ENCODE measurements at places on chromosomes 13 and 19.

DNA sequence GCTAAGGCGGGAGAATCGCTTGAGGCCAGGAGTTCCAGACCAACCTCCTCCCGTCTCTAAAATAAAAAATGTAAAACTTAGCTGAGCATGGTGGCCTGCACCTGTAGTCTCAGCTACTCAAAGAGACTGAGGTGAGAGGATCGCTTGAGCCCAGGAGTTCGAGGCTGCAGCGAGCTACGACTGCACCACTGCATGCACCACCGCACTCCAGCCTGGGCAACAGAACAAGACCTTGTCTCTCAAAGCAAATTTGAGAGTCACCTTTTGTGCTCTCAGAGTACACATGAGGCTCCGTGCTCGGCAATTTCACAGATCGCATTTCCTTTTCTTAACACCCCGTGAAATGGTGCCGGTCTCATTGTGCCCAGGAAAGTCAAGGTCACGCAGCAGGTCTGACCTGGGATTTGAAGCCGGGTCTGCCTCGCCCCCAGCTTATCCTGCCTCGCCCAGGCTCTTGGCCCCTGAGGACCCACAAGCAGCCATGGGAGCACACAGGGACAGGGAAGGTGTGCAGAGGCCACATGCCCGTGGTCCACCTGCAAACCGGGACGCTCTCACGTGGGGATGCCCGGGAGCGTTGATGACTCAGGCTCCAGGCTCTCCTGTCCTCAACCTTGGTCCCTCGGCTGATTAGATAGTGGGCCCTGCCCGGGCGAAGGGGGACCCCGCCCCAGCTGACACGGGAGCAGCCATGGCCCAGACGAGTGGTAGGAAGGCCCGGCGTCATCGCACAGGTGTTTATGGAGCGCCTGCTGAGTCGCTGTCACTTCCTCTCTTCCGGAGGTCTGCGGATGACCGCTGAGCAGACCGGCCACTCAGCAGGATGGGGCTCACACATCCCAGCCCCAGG, 1.1 kb upstream of the SMIM24 start:
- no peak for DNase-seq

DNA sequence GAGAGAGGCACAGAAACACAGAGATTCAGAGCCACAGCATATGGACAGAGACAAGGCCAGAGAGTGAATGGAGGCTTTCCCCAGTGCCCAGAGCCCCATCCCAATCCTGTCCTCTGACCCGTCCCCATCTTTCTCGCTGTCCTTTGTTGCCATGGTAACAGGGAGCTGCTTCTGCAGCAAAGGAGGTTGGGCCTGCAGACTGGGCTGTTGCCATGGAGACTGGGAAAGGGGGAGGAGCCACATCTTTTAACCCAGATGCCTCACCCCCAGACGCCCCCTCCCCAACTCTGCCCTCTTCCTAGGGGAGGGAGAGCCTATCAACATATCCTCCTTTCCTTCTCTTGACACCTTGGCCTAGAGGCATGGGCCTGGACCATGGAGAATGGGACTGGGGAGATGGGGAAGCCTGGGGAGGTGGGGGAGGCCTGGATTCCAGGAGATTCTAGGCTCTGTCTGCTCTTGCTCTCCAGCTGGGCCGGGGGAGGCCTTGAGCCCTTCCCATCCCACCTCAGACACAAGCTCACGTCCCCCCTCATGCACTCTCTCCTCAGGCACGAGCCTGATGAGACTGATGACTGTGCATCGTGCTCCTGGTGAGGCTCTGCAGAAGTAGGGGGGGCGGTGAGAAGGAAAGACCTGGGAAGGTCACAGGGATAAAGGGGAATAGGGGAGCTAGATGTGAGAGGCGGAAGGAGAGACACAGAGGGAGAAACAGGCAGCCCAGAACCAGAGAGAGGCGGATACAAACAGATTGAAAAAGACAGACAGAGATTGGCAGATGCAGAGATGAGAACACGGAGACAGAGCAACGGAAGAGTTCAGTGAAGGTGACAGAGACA, 2.1 kb upstream of the ATP1A3 start:
- DNase-seq: no peak

DNA sequence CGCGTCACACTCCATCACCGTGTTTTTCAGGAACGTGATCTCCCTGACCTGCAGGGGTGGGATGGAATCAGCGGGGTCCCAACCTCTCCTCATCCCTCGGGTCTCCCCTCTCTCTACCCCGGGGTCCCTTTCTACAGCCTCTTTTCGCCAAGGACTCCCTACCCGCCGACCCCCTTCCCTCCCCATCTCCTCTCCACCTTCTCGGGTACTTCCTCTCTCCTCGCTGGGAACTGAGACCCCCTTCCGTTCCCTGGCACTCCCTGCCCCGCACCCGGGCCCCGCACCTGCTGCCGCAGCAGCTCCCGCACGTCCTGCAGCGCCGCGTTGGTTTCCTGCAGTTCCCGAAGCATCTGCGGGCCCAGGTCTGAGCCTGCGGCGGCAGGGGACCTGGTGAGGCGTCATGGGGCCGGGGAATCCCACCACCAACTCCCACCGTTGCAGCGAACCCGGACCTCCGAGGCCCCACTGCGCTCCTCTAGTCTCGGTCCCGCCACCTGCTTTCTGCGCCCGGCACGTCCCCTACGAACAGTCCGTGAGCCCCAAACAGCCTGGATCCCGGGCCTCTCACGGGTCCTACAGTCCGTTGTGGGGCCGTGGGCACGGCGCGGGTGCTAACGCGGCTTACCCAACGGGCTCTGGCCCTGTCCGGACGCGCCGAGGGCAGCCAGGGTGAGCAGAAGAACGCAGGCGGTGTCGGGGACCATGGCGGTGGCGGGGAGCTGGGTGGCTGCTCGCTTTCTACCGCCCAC, at the start of gene COMP:
TSS of gene COMP (minus strand) at position 740 of the 749 bp plus-strand sequence. CDS start at position 704, 36 bp downstream.
- DNase-seq: no peak

DNA sequence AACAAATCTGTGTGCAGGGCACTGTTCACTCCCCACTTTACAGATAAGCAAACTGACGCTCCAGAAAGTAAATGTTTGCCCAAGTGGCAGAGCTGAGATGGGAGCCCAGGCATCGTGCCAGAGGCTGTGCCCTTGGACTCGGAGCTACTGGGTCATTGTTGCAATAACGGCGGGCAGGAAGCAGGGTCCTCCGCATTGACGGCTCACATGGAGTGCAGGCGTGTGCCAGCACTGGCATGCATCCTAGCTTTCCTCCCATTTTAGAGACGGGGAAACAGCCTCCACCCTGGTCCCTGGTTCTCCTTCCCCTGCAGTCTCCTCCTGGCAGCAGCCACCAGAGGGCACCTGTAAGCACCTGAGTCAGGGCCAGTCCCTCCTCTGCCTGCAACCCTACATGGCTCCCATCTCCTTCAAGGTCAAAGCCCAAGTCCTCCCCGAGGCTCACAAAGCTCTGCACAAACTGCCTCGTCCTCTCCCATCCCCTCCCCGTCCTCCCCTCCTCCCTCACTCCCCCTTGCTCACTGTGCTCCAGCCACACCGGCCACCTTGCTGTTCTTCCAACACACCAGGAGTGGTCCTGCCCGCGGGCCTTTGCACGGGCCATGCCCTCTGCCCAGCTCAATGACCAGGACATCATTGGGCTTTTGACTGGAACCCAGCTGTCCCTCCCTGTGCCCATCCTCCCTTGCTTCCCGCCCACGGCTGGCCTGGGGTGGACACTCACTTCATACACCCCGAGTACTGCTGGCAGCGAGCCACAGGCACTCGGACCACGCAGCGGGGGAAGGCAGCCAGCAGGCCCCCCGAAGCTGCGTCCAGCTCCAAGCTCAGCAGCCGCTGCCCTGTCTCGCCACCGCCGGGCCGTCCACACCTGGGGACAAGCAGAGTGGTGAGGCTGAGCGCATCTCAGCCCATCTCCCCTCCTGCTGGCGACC, 7.7 kb upstream of the LRG1 start:
- no peak for DNase-seq

- no peak for DNase-seq
Observed at GRCh38 chr13:31056644-31057271, 104.9 kb downstream of the HSPH1 start.

DNA sequence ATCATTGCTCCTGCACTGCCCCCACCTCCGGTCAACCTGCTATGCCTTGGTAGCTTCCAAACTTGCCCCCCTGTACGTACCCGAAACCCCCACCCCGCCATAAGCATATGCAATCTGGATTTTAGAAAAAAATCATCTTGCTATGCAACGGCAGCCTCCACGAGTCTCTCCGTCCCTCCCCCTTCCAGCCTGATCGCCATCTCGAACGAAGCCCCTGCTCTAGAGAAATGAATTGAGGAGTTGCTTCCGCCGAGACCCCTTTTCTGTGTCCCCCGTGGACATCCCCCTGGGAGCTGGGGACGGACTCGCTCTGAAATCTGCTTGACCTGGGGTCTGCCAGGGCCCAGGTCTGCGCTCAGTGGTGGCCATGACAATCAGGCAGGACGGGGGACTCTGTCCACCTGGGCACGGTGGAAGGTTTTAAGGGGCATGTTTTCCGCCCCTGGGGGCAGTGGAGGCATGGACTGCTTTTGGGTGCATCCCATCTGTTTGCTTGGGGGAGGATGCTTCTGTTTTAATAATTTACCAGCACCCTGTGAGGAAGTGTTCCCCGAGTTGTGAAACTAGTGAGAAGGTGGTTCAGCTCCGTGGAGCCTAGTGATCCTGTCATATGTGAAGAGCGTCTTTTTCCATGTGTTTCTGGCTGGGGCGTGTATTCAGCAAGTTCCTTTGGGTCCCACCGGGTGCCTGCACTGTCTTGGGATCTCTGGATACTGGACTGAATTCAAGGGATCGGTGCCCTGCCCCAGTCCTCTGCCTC, 1.0 kb downstream of the KDM4B start:
- no peak for DNase-seq

DNA sequence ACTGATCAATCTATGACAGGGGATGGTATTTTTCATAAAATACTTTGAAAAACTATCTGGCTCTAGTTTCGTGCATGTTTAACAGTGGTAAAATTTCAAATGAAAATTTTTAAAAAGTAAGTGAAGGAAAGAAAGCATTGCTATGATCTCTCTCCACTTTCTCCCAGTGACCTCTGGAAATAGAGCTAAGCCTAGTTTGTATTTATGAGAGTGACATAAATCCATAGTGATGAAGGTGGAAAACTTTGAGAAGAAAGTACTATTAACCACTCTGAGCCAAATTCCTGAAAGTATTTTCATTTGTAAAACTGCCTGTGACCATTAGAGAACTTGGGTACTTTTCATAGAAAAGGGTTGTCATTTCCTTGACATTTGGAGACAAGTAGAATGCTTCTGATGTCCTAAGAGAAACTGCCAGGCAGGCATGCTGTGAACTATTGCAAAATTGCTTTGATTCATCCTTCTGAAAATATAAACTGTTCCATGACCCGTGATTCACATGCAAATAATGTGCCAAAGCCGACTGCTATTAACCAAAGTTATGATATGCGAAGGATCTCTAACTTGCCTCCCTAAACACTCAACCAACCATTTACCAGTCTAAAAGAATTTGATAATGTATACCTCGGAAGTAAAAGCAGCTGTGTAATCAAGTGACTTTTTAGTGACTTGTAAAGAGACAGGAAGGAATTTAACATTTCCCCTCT, 133.2 kb downstream of the VWA8 start:
- DNase-seq: no peak

- no peak for DNase-seq
Observed at GRCh38 chr19:41696402-41697197, 8.5 kb upstream of the CEACAM7 start.

- no peak for DNase-seq
Observed at GRCh38 chr19:10975374-10976130, 14.7 kb downstream of the SMARCA4 start.

GRCh38 chr19:32497391-32497790, 83.6 kb upstream of the PDCD5 start:
- no peak for DNase-seq

DNA sequence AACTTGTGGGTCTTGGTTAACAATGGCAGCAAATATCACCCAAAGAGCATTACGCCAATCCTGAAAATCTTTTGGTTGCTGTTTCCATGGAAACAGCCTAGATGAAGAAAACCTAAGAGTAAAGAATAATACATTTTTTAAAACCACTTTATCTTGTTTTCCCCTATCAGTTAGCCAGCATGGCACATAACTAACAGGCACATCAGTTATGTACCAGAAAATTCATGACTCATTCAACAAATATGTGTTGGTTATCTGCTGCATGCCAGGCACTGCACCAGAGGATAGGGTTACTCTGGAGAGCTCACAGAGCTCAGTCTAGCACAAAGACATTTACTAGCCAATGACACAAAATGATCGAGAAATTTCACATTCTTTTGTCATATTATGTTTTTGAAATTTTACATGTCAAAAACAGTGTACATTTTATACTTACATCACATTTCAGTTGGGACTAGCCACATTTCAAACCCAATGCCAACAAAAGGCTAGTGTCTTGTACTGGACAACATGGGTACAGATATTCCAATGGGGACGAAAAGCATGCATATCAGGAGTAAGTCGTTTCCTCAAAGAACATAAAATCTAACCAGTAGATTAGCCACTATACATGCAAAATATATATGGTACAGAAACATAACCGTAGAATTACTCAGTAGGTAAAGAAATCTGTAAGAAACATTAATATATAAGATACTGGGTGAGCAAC, 20.3 kb downstream of the LNX2 start:
- no peak for DNase-seq

DNA sequence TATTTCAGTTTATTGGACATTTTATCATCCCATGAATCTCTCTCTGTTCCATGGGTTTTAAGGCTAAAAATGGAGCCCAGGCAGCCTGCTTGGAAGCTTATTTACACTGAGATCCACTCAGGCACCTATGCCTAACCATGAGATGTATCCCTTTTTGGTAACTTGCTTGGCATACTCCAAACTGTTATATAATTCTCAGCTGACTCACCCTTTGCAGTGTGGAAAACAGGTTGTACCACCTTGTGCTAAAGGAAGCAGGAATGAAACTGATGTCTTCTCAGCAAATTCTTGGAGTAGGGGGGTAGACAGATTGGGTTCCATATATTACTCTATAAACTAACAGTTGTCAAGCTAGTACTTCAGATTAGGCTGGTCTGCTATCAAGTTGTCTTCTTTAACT, 483.6 kb downstream of the KLF5 start:
- DNase-seq: no peak

- peak; percentile 99 for DNase-seq
Observed at GRCh38 chr19:2061495-2062388, 10.7 kb upstream of the MKNK2 start.

- no peak for DNase-seq
Observed at GRCh38 chr13:102017248-102017647, 384.6 kb downstream of the FGF14 start.

- no peak for DNase-seq
Observed at GRCh38 chr13:111853721-111854120, 213.2 kb upstream of the SOX1 start.

DNA sequence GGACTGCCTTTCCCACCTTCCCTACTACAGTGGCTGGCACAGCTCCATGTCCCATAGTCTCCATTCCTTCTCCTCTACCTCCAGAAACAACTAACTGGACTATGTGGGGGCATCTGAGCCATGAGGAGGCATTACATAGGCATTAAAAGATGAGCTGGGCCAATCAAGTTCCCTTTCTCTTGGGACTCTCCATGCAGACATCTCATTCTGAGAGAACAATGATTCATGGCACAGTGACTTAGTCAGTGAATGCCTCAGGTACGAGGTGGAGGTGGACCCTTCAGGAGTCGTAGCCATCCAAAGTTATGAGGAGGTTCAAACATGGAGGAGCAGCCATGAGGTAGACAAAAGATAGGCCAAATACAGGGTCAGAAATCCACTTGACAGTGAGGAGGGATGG, 70.0 kb downstream of the GPC6 start:
- no peak for DNase-seq

- DNase-seq: no peak
Observed at GRCh38 chr19:41299046-41299754, 10.8 kb upstream of the CCDC97 start.

GRCh38 chr19:52138278-52138982, 1.3 kb downstream of the ZNF616 start:
- DNase-seq: no peak
